ENCODE measurements at places on chromosomes 2 and 18. TPM values are rescaled to one million over a fixed set of nuclear protein-coding genes. Genes with fewer than 3 reads are reported as not detected.
A peak's percentile ranks its signal among the peaks of the same experiment; 100 is the strongest.

DNA sequence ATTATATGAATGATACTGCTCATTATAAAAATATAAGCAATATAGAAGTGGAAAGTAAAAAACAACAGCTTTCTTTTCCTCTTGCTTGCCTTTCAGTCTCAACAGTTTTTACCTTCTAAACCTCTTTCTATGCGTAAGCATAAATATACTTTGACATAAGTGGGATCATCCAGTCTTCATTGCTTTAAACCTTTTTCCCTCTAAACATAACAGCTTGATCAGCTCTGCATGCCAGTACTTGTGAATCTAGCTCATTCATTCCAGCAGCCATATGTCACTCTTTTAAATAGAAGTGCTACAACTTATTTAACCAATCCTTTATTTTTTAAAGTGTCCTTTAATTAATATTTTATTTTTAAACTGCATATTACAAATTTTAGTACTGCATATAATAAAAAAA lies 88.1 kb downstream of the TTC27 start:
- no peak for DNase-seq

- peak; percentile 57 for DNase-seq
Observed at GRCh38 chr2:85053802-85054201, 79.4 kb upstream of the TCF7L1 start.

- DNase-seq = no peak
Observed at GRCh38 chr2:199875400-199875799, 24.4 kb upstream of the FTCDNL1 start.

- DNase-seq = no peak
Observed at GRCh38 chr18:42087235-42087634, 132.2 kb downstream of the PIK3C3 start.

UGT1A8 gene
- not detected for total RNA-seq

ZNF519 gene
- total RNA-seq = 10.5 TPM
